ELF-1 (cell line): ENCODE measurements at places on chromosomes 16 and 17.
A peak's percentile ranks its signal among the peaks of the same experiment; 100 is the strongest.

GRCh38 chr16:78045865-78046581, 23.7 kb downstream of the CLEC3A start:
- peak; percentile 94 for DNase-seq

- DNase-seq = peak; percentile 91
Observed at GRCh38 chr16:85330694-85331188, 218.5 kb upstream of the CIBAR2 start.

DNA sequence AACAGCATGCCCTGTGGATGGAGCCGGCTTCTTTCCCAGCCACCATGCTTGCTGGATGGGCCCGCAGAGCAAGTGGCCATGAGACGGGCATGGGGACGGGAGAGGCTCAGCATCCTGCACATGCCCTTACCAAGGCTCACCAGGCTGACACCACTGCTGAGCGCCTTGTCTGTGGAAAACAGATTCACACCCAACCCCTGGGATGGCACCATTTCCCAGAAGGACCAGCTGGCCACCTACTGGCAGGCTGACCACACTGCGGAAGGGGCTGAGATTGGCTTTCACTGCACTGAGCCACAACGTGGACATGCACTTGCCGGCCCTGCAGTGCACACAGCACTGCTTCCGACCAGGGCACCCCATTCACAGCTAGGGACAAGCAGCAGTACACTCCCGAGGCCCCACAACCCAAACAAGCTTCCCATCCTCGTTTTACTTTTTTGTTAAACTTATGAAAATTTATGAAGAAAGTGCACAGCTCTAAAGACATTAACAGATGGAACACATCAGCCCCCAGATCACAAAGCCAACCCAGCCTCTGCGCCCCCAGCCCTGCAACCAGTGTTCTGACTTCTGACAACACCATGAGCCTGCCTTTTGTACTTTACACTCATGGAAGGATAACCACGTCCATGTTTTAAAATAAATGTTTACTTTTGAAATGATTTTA, 13.9 kb upstream of the KRTAP17-1 start:
- DNase-seq = peak; percentile 62

DNA sequence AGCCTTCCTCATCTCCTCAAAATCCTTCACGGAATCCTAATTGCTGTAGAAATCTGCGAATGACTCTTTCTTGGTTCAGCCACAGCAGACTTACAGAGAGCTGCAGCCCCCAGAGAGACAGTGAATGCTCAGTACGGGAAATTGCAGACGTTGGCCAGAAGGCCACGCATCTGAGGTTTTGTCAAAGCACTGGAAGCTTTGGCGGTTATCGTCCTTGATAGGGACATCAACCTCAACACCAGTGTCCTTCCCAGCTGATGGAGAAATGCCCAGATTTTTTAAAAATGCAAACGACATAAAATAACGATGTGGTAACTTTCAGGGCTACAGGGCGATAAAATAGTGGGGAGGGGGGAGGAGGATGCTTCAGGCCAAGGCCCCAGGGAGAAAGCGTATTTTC, 166.6 kb upstream of the CIBAR2 start:
- no peak for DNase-seq

GRCh38 chr16:48561960-48562393, 48.0 kb downstream of the N4BP1 start:
- DNase-seq = no peak

DNA sequence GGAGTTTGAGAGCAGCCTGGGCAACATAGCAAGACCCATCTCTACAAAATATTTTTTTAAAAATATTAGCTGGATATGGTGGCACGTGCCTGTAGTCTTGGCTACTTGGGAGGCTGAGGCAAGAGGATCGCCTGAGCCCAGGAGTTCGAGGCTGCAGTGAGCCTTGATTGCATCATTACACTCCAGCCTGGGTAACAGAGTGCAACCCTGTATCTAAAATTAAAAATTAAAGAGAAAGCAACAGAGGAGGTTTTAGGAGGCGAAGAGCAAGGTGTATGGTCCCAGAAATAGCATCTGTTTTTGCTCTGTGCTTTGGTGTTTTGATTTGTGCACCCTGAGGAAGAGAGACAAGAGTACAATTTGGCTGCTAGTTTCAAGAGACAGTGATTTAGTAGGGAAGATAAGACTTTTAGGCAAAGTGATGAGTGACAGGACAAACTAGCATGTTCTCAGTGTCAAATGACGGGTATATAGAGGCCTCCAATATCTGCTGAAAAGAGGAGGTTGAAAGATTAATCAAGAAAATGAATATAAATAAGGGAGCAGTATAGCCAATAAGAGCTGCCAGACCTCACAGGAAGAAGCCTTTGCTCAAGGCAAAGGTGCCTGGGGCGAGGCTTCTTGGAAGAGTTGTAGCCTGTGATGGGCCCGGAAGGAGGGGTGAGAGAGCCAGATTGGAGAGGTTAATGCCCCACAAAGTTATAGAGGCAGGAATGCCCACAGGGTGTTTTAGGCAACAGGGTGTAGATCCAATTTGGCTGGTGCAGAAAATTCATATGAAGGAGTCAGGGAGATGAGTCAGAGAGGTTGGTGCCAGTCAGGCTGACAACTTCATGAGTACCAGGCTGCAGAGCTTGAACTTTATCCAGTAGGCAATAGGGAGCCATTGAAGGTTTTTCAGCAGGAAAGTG, 11.4 kb downstream of the HLF start:
- DNase-seq = no peak

GRCh38 chr17:58985367-58985766, 121.3 kb downstream of the TRIM37 start:
- no peak for DNase-seq

GRCh38 chr17:16037636-16038035, 38.0 kb downstream of the TTC19 start:
- no peak for DNase-seq

DNA sequence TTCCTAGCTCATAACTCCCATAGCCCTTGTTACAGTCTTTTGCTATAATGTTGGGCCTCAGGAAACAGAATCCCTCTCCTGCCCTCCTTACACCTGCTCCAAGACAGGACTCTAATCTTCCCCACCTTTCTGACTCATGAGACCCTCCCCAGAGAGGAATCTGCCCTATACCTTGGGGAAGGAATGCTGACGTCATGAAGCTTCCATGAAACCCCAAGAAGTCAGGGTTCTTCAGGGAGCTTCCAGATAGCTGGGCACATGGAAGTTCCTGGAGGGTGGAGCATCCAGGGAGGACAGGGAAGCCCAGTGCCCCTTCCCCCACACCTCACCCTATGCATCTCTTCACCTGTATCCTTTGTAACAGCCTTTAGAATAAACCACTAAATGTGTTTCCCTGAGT, 285.7 kb downstream of the SOX9 start:
- no peak for DNase-seq

- DNase-seq = peak; percentile 47
Observed at GRCh38 chr16:79717333-79718137, 117.0 kb upstream of the MAF start.

DNA sequence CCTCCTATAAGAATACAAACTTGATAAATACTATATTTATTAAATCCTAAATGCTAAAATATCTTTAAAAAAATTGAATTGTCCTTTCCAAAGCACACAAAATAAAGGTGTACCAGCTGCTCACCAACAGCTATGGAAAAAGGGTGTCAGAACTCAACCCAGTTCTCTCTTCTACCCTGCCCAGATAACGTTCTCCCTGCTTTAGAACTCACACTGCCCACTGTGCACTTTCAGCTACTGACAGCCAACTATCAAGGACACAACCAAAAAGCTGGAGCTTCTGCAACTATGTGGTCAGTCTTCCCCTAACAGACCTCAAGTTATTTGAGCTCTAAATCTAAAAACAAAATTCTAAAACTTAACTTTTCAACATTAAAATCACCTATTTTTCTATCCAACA, 13.7 kb downstream of the AP1G1 start:
- no peak for DNase-seq

DNA sequence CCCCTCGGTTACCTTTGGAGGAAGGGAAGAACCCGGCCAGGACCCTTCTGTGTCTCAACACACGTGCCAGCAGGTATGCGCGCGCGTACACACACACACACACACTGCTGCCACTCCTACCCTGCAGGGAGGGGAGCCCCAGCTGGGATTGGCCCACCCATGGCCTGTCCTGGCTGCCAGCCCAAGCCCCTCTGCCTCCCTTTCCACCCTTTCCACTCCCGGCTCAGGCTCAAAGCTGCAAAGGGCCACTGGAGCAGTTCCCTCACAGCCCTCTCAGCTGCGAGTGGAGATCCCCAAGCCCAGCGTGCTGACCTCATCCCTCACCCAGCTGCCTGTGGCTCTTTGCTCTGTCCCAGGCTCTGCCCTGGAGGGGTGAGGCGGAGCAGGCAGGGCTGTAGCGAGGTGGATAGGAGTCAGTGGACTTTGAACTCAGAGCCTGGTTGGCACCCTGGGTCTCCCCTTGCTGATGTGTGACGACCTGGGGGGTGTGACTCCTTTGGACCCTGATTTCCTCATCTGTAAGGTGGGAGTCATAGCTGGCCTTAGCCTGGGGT, 14.5 kb downstream of the KIF19 start:
- peak; percentile 52 for DNase-seq

DNA sequence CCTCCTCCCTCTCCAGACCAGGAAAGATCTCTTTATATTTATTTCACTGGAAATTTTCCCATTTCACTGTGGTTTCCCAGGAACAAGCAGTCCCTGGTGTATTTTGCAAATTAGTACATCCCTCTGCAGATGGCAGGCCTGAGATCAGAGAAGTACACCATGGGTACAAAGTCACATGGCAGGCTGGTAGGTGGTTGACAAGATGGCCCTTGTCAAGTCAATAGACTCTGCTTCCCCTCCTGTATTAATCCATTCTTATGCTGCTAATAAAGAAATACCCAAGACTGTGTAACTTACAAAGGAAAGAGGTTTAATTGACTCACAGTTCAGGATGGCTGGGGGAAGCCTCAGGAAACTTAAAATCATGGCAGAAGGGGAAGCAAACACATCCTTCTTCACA, 51.6 kb upstream of the KSR1 start:
- no peak for DNase-seq

GRCh38 chr17:48429638-48430586, at the start of gene SKAP1:
SKAP1 (minus strand) TSS chr17:48430214.
- DNase-seq = peak; percentile 41

GRCh38 chr16:17160285-17160853, 310.4 kb downstream of the XYLT1 start:
- no peak for DNase-seq

GRCh38 chr16:6861135-6861814, 471.4 kb upstream of the RBFOX1 start:
- peak; percentile 50 for DNase-seq

- DNase-seq = no peak
Observed at GRCh38 chr16:8632675-8633182, 11.2 kb downstream of the METTL22 start.

- DNase-seq = no peak
Observed at GRCh38 chr17:21210411-21211076, 3.4 kb downstream of the TMEM11 start.

DNA sequence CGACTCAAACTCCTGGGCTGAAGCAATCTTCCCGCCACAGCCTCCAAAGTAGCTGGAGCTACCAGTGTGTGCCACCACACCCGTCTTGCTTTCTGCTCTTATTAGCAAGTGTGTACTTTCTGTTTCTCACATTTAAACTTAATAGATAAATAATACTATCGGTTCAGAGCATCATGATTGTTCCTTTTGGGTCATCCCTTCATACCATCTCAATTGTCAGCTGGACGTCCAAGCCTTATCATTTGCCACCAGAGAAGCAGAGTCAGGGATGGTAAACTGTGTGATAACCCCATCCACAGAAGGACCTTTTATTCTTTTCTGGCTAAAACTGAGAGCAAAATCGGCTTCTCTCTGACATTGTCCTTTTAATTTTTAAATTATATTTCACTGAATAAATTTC, 279.8 kb upstream of the GOT2 start:
- no peak for DNase-seq

GRCh38 chr16:14007450-14007849, 63.7 kb upstream of the MRTFB start:
- no peak for DNase-seq
